CD4-positive, alpha-beta memory T cell (primary cell): ENCODE measurements at places on chromosomes 6 and 20. TPM values are rescaled to one million over a fixed set of nuclear protein-coding genes. Genes with fewer than 3 reads are reported as not detected.

GRCh38 chr6:136051140-136051775, 198.9 kb downstream of the MTFR2 start:
- peak; percentile 44 for DNase-seq

Gene SLC9A8
- total RNA-seq: 24.4 TPM

- DNase-seq: no peak
Observed at GRCh38 chr20:62164879-62165761, 17.7 kb upstream of the MTG2 start.

DNA sequence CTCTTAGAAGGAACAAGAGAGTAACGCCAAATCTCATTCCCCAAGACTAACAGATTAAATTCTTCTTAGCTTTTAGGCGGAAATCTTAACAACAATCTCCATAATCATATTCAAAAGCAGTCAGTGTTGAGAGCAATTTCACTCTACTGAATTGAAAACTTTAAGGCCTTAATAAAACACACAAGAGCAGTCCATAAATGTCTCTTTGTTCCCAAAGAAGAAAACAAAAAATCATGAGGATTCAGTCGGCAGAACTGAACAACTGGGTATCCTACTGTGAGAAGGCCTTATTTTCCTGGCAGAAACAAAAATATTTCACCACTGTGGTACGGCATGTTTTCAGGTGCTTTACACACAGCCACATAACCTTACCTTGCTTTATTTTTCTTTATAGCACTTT, 14.4 kb downstream of the ABHD12 start:
- no peak for DNase-seq

Gene TFAP2A
- total RNA-seq: not detected

Gene NKX2-4
- not detected for total RNA-seq

DNA sequence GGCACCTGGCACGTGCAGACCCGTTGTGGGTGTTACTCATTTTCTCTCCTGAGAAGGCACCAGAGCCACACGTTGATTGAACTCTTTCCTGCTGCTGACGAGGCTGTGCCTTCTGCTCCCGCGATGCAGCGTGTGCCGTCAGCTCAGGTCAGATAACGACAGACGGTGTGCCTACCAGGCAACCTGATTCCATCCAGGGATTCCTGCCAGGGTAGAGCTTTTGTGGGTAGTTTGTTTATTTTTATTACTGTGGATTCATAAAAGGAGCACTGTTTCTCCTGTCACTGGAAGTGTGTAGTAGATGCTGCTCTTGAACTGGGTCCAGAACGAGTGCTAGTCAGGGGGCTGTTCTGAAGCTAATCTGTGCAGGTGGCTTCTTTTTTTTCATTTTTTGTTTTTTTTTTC, 20.7 kb downstream of the PRPF6 start:
- DNase-seq: no peak

Gene ID4
- not detected for total RNA-seq

DNA sequence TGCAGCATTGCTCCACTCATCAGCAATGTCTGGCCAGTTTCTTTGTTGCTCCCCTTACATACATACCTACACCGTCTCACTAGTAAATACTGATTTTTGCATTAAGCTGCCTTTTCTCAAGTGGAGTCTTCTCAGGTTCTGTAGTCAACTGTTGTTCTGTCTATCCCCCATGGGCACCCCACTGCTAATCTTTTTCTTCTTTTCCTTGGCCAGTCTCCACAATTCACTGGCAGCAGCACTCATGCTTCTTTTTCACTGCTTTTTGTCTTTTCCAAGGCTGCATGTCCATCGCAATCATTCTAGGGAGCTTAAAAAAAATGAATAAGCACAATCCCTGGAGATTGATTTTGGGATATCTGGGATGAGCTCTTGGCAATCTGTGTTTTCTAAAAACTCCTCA, 10.3 kb upstream of the ERVFRD-1 start:
- DNase-seq: no peak

DNA sequence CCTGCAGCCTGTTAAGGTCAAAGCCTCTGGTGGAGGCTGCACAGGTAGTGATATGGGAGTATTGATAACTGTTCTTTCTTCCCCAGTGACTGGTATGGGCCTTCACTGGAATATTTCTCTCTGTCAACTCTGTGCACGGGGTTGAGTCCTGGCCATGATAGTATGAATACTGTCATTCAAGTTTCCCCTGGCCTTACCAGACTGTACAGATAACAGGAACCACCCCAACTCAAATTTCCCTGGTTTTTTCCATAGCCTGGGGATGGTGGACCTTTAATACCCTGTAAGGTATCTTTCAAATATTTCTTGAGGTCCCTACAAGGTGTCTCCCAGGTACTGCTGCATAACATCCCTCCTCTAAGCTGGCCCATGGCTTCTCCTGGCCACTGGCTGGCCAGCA, 51.4 kb upstream of the TNFAIP3 start:
- DNase-seq: no peak

DNA sequence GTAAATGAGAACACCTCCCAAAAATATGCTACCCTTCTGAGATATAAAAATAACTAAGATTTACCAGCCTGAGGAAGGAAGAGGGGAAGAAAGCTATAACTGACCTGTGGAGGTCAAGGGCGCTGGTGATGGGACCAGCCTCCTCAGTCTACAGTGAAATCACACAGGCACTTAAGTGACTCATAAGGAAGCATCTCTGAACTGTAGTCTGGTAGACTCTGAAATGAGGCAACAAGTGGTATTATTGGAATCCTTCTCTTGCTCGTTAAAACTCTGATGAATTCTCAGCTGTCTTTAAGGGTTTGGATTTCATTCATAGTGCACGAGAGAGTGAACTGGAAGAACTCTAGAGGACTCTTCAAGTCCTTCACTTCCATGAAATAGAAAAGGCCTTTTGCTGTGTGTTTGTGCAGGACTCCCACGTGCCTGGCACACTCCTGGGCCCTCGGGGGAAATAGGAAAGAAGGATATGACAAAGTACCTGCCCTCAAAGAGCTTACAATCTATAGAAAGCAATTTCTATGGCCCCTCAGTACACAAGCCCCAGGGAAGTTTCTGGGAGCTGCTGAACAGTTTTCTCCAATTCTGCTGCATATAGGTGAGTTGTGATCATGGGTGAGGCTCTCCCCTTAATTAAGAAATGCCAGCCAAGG, 231.8 kb upstream of the RREB1 start:
- DNase-seq: no peak

Gene TPD52L1
- 0.33 TPM for total RNA-seq

- DNase-seq: no peak
Observed at GRCh38 chr20:61760321-61760720, 305.4 kb downstream of the TAF4 start.

Gene CRYBG1
- 47.1 TPM for total RNA-seq

GRCh38 chr20:32359633-32360332, 1.7 kb downstream of the ASXL1 start:
- DNase-seq: peak; percentile 29

Gene SCRT2
- not detected for total RNA-seq

Gene SAMD5
- total RNA-seq: not detected

Gene PTK7
- total RNA-seq: 0.26 TPM

Gene SLC22A3
- not detected for total RNA-seq

GRCh38 chr6:43298565-43299337, 691 bp downstream of the SLC22A7 start:
- DNase-seq: no peak

GRCh38 chr6:166369782-166370181, 13.0 kb downstream of the MPC1 start:
- no peak for DNase-seq

Gene COL21A1
- not detected for total RNA-seq

Gene RIMS4
- total RNA-seq: not detected

DNA sequence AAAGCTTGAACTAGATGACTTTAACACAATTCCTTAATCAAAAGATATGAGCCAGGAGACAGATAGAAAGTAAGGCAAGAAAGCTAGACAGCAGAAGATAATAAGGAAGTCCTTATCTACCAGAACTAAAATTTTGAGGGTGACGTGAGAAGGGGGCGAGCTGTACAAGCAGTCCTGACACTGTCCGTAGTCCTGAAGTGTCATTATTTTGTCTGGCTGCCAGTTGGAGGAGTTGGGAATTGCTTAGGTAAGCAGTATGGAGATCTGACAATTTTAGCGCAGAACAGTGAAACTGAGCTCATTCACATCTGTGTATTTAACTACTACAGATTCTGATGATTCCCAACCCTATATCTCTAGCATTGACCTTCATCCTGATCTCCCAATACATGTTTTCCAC, 25.8 kb upstream of the CEP85L start:
- no peak for DNase-seq

DNA sequence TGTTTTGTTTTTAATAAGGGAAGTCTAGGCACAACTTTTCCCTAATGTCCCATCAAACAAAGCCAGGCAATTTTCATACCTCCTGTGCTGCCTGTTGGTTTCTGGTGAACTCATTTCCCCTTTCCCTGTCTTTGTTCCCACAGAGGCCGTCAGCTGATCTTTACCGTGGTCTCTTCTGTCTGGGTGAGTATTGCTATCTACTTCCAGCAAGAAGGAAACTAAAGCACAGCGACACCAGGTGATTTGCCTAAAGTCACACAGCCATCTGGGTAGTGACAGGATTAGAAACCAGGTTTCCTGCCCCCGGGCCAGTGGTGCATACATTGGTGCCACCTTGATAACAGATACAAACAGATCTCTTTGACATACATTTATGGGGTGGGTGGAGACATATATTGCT, 59.6 kb downstream of the RAB44 start:
- DNase-seq: peak; percentile 28

- peak; percentile 70 for DNase-seq
Observed at GRCh38 chr6:144104898-144105487, 9.6 kb upstream of the SF3B5 start.

Gene SLC35B2
- 20.9 TPM for total RNA-seq

DNA sequence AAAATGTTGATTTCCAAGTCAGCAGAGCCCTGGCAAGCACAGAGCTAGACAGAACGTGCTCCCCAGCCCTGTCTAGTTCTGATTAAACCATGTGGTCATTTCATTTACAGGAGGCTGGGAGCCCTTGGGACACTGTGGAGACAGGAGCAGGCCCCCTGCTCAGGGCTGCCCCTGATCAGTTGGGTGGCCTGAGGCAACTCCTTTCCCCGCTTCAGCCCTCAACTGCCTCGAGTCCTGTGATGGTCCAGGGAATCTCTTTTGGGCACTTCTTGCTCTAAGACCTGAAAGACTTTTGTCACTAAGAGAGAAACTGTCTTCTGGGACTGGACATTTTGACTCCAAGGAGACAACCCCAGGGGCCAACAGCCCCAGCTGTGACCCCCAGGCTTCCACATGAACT, 13.5 kb downstream of the DYNLRB1 start:
- DNase-seq: no peak

- DNase-seq: no peak
Observed at GRCh38 chr6:85389151-85389797, 60.6 kb upstream of the NT5E start.

GRCh38 chr6:134458857-134459657, 141.1 kb upstream of the SGK1 start:
- no peak for DNase-seq

Gene ARID1B
- total RNA-seq: 131 TPM

Gene LSM14B
- 50.3 TPM for total RNA-seq

GRCh38 chr6:63636518-63637021, 968 bp downstream of the PHF3 start:
- peak; percentile 76 for DNase-seq

Gene SLC17A2
- total RNA-seq: not detected

DNA sequence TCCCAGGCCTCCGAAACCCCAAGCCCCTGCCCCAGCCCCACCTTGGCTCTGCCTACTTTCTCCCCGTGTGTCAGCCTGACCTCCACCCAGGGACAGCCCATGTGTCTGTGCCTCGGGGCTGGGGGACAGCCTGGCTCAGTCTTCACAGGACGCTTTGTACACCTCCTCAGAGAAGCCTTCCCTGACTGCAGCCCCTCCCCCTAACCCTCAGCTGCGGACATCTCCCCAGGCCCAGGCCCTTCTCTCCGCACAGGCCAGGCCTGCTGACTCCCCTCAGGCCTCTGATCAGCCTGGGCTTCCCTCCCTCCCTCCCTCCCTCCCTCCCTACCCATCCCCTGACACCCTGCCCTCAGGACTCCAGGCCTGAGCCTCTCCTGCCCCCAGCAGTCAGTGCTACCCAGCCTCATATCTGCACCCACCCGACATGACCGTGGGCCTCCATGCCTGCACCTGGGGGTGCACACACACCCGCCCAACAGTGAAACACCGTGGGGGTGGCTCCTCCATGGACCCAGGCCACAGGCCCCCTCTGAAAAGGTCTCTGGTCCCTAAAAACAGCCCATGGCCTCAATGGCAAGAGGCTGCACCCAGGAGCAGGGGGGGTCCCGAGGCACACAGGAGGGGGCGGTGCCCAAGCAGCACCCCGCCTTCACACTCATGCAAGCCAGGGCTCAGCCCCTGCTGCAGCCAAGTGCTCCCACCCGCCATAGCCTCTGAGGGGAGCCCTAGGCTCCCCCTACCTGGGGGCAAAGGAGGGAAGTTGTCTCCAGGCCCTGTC, 12.9 kb downstream of the LAMA5 start:
- no peak for DNase-seq

Gene SEL1L2
- total RNA-seq: not detected

Gene CHMP4B
- total RNA-seq: 54.0 TPM

DNA sequence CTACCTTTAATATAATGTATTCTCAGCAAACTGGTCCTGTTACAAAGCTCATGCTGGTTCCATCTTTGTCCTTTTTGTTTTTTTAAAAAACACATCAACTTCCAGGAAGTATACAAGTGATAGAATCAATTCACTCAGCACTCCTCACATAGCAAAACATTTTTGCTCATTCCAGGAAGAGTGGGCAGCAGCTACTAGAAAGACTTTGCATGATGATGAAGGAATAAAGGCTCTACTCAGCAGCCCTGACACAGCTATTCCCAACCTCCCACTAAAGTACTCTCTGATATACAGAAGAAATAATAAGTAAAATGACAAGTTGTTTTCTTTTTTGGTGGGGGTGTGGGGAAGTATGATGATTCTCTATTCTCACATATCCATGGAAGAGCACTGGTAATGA, 61.2 kb downstream of the RGS17 start:
- no peak for DNase-seq

- DNase-seq: no peak
Observed at GRCh38 chr6:148851683-148852556, 105.1 kb downstream of the UST start.

Gene TMEM74B
- total RNA-seq: not detected

- DNase-seq: no peak
Observed at GRCh38 chr6:145699462-145699861, 35.9 kb downstream of the EPM2A start.

- DNase-seq: peak; percentile 2
Observed at GRCh38 chr6:101396548-101397173, 3.2 kb downstream of the GRIK2 start.

Gene BTN1A1
- not detected for total RNA-seq
